ENCODE measurements at places on chromosomes 7 and 10. TPM values are rescaled to one million over a fixed set of nuclear protein-coding genes. Genes with fewer than 3 reads are reported as not detected.
A peak's percentile ranks its signal among the peaks of the same experiment; 100 is the strongest.

GRCh38 chr7:129222064-129222463 is 2.8 kb upstream of the AHCYL2 start:
- no peaks in the 10 kb centered on the region for H3K4me1 ChIP-seq
- H3K27ac ChIP-seq: peak overlapping the region; percentile 11
- H3K36me3 ChIP-seq: no peaks in the 10 kb centered on the region

- no peaks in the 10 kb centered on the region for H3K27me3 ChIP-seq
- DNase-seq: no peak
- H3K36me3 ChIP-seq: peaks cover 7% of the 10 kb centered on the region
- H3K27ac ChIP-seq: no peak overlapping the region
- peak overlapping the region; percentile 59 for H3K4me3 ChIP-seq
These were observed 794 bp downstream of the PCGF6 start for GRCh38 chr10:103350175-103350516.

- no peaks in the 10 kb centered on the region for H3K36me3 ChIP-seq
- no peaks in the 10 kb centered on the region for H3K27me3 ChIP-seq
- H3K27ac ChIP-seq: no peak overlapping the region
- no peaks in the 10 kb centered on the region for H3K4me1 ChIP-seq
- no peak for DNase-seq
These were observed 127.0 kb upstream of the PLXDC2 start for GRCh38 chr10:19689231-19689630.

- H3K27ac ChIP-seq: no peak overlapping the region
- H3K4me3 ChIP-seq: no peak overlapping the region
- no peaks in the 10 kb centered on the region for H3K27me3 ChIP-seq
- no peaks in the 10 kb centered on the region for H3K4me1 ChIP-seq
- no peaks in the 10 kb centered on the region for H3K36me3 ChIP-seq
- DNase-seq: no peak
These were observed 88.4 kb upstream of the C10orf90 start for GRCh38 chr10:126758867-126759266.

DNA sequence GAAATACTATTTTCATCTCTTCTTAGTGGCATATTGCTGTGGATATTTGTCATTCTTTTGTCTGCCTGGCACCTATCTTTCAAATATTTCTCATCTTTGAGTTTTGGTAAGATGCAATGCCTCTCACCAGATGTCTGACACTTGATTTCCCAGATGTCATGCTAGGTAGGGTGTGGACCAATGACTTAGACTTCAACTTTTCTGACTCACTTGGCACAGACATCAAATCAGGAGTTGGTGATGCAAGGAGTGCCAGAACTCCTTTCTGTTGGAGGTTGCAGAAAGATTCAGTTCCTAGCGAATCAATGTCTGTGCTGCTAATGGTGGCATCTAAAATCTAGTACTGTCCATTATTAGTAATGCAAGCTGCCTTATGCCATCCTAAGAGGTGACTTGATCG is 216.9 kb upstream of the FERD3L start:
- H3K27ac ChIP-seq: no peak overlapping the region
- no peak overlapping the region for H3K4me3 ChIP-seq
- no peaks in the 10 kb centered on the region for H3K36me3 ChIP-seq
- H3K27me3 ChIP-seq: no peaks in the 10 kb centered on the region
- DNase-seq: no peak

- H3K27me3 ChIP-seq: no peaks in the 10 kb centered on the region
- no peak overlapping the region for H3K4me3 ChIP-seq
- no peaks in the 10 kb centered on the region for H3K36me3 ChIP-seq
These were observed 8.1 kb downstream of the TTYH3 start for GRCh38 chr7:2639695-2640481.

DNA sequence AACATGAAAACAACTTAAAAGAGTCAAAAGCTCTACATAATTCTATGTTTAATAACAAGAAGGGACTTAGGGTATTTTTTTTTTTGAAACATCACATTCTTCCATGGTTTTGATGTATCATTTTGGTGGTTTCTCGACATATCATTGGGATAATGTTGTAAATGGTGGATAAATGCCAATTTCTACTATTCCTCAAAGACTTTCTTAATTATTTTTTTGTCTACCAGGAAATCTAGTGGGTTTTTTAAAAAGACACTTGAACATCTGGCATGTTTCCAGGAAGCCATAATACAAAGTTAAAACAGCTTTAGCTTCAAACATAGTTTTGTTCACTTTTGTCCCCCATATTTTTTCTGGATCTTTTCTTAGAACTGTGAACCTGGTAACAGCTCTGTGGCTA is 200.4 kb downstream of the DKK1 start:
- no peak overlapping the region for H3K27ac ChIP-seq
- no peak for DNase-seq
- no peaks in the 10 kb centered on the region for H3K27me3 ChIP-seq
- no peaks in the 10 kb centered on the region for H3K4me1 ChIP-seq
- no peak overlapping the region for H3K4me3 ChIP-seq

DNA sequence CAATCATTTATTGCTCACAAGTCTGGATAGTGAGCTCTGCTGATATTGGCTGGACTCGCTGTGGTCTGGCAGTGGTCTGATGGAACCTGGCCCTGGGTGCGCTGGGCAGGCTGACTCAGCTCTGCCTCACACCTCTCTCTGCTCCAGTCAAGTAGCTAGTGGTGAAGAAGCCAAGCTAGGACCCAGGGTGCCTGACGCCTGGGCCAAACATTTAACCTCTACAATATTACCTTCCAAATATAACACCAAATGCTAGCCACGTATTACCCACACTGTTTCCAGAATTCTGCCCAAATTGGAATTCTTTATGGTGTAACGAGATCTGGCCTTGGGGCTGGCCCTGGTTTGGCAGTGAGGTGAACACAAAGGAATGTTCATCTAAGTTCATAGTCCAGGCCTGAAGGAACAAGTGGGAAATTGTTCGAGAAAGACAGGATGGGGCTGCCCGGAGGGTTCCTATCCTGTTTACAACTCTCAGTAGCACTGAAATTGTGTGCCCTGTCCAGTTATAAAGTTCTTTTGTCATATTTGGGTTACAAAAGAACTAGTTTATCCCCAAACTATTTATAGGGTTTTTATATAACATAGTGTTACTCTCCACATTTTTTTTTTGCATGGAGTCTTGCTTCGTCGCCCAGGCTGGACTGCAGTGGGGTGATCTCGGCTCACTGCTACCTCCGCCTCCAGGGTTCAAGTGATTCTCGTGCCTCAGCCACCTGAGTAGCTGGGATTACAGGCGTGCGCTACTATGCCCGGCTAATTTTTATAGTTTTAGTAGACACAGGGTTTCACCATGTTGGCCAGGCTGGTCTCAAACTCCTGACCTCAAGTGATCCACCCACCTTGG is 16.3 kb downstream of the OR2AE1 start:
- peak; percentile 2 for DNase-seq
- H3K27me3 ChIP-seq: no peaks in the 10 kb centered on the region
- peaks cover 2% of the 10 kb centered on the region for H3K4me1 ChIP-seq
- no peaks in the 10 kb centered on the region for H3K36me3 ChIP-seq
- no peak overlapping the region for H3K27ac ChIP-seq
- no peak overlapping the region for H3K4me3 ChIP-seq

- no peaks in the 10 kb centered on the region for H3K4me1 ChIP-seq
- H3K27me3 ChIP-seq: no peaks in the 10 kb centered on the region
- DNase-seq: no peak
- no peak overlapping the region for H3K4me3 ChIP-seq
- no peak overlapping the region for H3K27ac ChIP-seq
These were observed 90.8 kb downstream of the ELAPOR2 start for GRCh38 chr7:86968618-86969017.

DNA sequence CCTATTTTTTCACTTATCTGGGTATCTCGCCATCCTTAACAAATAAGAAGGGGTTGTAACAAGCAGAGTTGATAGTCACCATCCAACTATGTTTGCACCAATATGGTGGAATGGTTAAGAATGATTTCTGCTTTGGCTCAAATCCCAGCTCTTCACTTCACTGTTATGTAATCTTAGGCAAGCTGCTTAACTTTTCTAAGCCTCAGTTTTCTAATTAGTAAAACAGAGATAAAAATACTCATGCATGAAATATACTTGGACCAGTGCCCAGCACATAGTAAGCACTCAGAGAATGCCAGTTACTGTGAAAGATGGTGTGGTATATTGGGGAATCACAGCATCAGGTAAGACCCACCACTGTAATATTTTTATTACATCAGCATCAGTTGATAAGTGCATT is 33.6 kb downstream of the ABCB1 start:
- no peak for DNase-seq
- H3K36me3 ChIP-seq: no peaks in the 10 kb centered on the region
- no peak overlapping the region for H3K27ac ChIP-seq
- no peaks in the 10 kb centered on the region for H3K27me3 ChIP-seq
- no peak overlapping the region for H3K4me3 ChIP-seq
- H3K4me1 ChIP-seq: no peaks in the 10 kb centered on the region

GRCh38 chr7:88664630-88665233 is 94.8 kb upstream of the ZNF804B start:
- H3K4me3 ChIP-seq: no peak overlapping the region
- no peak overlapping the region for H3K27ac ChIP-seq
- H3K27me3 ChIP-seq: no peaks in the 10 kb centered on the region
- no peak for DNase-seq

DNA sequence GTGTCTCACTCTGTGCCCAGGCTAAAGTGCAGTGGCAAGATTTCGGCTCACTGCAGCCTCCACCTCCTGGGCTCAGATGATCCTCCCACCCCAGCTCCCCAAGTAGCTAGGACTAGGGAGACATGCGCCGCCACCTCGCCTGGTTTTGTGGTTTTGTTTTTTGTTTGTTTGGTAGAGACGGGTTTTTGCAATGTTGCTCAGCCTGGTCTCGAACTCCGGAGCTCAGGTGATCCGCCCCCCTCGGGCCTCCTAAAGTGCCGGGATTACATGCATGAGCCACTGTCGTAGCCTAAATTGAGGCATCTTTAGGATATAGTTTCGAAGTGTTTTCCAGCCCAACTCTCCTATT is 781 bp downstream of the ZNF727 start:
- H3K27me3 ChIP-seq: no peaks in the 10 kb centered on the region
- no peaks in the 10 kb centered on the region for H3K36me3 ChIP-seq
- H3K27ac ChIP-seq: peak overlapping the region; percentile 71
- no peaks in the 10 kb centered on the region for H3K4me1 ChIP-seq
- no peak for DNase-seq

GRCh38 chr7:126668367-126668752 is 584.4 kb downstream of the GRM8 start:
- H3K27ac ChIP-seq: no peak overlapping the region
- no peaks in the 10 kb centered on the region for H3K27me3 ChIP-seq
- no peak overlapping the region for H3K4me3 ChIP-seq
- DNase-seq: no peak
- H3K4me1 ChIP-seq: no peaks in the 10 kb centered on the region

DNA sequence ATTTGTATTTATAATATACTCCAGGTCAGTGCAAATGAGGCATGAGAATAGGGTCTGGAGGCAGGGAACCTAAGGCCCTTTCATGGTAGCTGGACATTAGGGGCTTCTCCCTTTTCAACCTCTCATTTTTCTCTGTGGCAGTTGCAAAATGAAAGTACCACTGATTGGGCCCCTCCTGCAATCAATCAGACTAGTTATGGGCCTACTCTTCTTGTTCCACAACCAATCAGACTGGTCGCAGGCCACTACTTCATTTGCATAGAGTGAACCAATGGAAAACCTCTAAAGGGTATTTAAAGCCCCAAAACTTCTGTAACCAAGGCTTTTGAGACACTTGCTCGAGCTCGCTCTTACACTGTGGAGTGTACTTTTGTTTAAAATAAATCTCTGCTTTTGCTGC is 10.0 kb upstream of the PRPS1L1 start:
- no peak overlapping the region for H3K4me3 ChIP-seq
- no peaks in the 10 kb centered on the region for H3K27me3 ChIP-seq
- no peaks in the 10 kb centered on the region for H3K4me1 ChIP-seq
- H3K27ac ChIP-seq: no peak overlapping the region
- no peaks in the 10 kb centered on the region for H3K36me3 ChIP-seq

DNA sequence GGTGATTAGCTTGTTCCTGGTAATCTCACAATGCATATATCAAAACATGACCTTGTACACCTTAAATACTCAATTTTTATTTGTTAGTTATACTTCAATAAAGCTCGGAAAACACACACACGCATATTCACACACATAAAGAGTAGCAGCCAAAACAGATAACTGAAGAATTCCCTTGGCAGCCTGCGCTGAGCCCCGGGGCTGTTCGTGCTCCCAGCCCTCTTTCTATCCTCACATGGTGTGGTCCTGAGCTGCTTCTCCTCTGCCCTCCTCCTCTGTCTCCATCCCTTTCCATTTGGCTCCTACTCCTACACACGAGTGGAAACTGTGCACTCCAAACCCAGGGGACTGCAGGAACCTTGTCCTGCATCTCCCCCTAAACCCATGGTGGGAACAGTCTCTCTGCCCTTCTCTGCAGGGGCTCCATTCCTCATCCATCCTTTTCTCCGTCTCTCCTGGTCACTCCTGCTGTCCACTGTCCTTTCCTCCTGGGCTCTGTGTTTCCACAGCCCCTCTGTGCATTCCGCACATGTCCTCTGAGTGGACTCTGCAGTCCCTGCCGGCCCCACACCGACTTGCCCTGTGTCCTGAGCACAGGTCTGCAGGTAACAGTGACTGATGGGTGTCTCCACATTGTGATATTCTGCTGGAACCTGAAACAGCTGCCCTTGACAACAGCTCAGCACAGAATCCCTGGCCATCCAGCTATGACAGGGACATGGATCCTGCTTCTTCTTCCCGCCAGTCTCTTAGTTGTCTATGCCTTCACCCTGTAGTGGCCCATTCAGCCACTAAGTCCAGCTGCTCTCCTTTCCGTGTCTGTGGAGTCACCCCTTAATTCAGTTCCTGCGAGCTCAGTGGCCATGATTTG is 216.8 kb upstream of the ZNF32 start:
- H3K27me3 ChIP-seq: no peaks in the 10 kb centered on the region
- peaks cover 3% of the 10 kb centered on the region for H3K4me1 ChIP-seq
- DNase-seq: no peak

GRCh38 chr10:43383204-43383971 is 12.0 kb downstream of the FXYD4 start:
- H3K27me3 ChIP-seq: no peaks in the 10 kb centered on the region
- H3K36me3 ChIP-seq: peaks cover 17% of the 10 kb centered on the region
- no peak overlapping the region for H3K27ac ChIP-seq
- no peak overlapping the region for H3K4me3 ChIP-seq
- H3K4me1 ChIP-seq: no peaks in the 10 kb centered on the region

- no peaks in the 10 kb centered on the region for H3K4me1 ChIP-seq
- no peak overlapping the region for H3K27ac ChIP-seq
- peak; percentile 61 for DNase-seq
- no peak overlapping the region for H3K4me3 ChIP-seq
- H3K27me3 ChIP-seq: no peaks in the 10 kb centered on the region
- H3K36me3 ChIP-seq: no peaks in the 10 kb centered on the region
These were observed 10.3 kb upstream of the DNAAF5 start for GRCh38 chr7:716222-716621.

The IGFBP3 gene
- 193 TPM for total RNA-seq

The LIPK gene
- total RNA-seq: not detected

The CRYGN gene
- total RNA-seq: 0.22 TPM

The CYP2E1 gene
- total RNA-seq: 2.9 TPM

The PNLIP gene
- not detected for total RNA-seq

The BMPER gene
- total RNA-seq: 0.60 TPM

The CLEC5A gene
- 2.9 TPM for total RNA-seq

The GSTK1 gene
- 176 TPM for total RNA-seq

The MSMB gene
- total RNA-seq: not detected

The CALML3 gene
- total RNA-seq: not detected

The ZNF277 gene
- total RNA-seq: 25.0 TPM

The NOD1 gene
- 15.6 TPM for total RNA-seq

The ACBD7 gene
- total RNA-seq: 0.50 TPM

The SFRP5 gene
- 0.31 TPM for total RNA-seq

The WNT8B gene
- total RNA-seq: not detected

The SPDYE1 gene
- total RNA-seq: not detected
